ENCODE measurements at places on chromosomes 7 and 10. TPM values are rescaled to one million over a fixed set of nuclear protein-coding genes. Genes with fewer than 3 reads are reported as not detected.

Gene NKX1-2
- 0.08 TPM for total RNA-seq

DNA sequence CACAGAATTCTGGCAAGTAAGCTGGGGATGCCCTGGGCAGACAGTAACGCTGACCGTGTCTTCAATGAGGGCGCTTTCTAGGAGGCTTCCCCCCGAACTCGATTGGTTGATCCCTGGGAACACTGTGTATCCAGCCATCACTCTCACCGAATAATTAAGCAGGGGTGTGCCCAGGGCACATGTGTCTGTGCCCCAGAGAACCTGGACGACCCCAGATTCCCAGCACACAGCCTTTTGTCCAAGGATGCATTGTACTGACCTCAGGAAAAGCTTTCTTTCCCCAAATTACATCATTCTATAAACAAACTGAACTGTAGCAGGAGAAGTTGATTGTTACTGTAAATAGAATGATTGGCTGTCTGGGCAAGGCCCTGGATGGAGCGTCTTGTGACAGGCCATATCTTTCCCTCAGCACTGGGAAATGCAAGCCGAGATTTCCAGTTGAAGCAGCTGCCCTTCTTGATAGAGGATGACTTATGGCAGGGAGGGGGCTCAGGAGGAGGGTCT, 6.6 kb upstream of the DEPP1 start:
- no peaks in the 10 kb centered on the region for H3K36me3 ChIP-seq
- H3K4me1 ChIP-seq = peaks cover 63% of the 10 kb centered on the region
- H3K27me3 ChIP-seq = no peaks in the 10 kb centered on the region
- DNase-seq = no peak
- no peak overlapping the region for H3K4me3 ChIP-seq

DNA sequence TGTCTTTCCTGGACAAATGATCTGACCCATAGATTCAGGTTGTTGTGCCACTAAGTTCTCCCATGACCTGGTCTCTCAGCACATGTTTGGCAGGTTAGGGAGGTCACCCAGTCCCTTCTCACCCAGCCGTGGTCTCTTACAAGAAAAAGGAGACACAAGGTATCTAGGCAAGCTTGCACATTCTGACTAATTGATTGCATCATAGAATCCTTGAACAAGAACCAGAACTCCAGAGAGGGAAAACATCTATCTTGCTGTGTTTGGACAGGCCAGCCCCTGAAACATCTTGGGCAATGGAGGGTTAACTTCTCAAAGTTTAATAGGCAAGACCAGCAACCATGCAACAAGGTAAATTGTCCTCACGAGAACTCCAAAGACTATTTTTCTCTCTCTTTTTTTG, 8.5 kb upstream of the HK1 start:
- no peaks in the 10 kb centered on the region for H3K4me1 ChIP-seq
- H3K27me3 ChIP-seq = no peaks in the 10 kb centered on the region
- H3K4me3 ChIP-seq = no peak overlapping the region
- no peak overlapping the region for H3K27ac ChIP-seq

GRCh38 chr10:131844529-131845084, 56.2 kb upstream of the PPP2R2D start:
- no peaks in the 10 kb centered on the region for H3K36me3 ChIP-seq
- no peak for DNase-seq
- no peaks in the 10 kb centered on the region for H3K27me3 ChIP-seq
- H3K4me1 ChIP-seq = no peaks in the 10 kb centered on the region
